T-helper 17 cell (primary cell): ENCODE measurements at places on chromosomes 1 and 21. TPM values are rescaled to one million over a fixed set of nuclear protein-coding genes. Genes with fewer than 3 reads are reported as not detected.

DNA sequence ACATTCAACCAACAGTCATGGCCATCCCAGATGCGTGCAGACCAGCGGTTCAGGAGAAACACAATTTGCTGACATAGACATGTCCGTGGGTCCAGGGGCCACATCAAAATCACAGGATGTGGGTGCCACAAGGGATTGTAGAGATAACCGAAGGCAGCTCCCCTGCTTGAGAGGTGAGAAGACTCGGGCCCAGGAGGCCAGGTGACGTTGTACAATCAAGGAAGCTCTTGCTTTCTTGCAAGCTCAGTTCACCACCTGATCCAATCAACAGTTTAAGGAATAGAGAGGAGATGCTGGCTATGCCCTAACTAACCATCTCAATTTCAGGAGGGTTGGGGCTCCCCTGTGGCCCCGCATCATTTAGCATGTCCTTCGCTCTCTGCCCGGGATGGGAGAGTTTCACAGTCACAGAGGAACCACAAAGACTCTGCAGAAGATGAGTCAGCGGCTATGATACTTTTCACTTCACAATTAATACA lies 19.5 kb downstream of the UBASH3A start:
- H3K4me3 ChIP-seq = peak overlapping the region; percentile 92
- peak overlapping the region; percentile 96 for H3K27ac ChIP-seq
- H3K4me1 ChIP-seq = peaks cover 63% of the 10 kb centered on the region
- no peak for DNase-seq

DNA sequence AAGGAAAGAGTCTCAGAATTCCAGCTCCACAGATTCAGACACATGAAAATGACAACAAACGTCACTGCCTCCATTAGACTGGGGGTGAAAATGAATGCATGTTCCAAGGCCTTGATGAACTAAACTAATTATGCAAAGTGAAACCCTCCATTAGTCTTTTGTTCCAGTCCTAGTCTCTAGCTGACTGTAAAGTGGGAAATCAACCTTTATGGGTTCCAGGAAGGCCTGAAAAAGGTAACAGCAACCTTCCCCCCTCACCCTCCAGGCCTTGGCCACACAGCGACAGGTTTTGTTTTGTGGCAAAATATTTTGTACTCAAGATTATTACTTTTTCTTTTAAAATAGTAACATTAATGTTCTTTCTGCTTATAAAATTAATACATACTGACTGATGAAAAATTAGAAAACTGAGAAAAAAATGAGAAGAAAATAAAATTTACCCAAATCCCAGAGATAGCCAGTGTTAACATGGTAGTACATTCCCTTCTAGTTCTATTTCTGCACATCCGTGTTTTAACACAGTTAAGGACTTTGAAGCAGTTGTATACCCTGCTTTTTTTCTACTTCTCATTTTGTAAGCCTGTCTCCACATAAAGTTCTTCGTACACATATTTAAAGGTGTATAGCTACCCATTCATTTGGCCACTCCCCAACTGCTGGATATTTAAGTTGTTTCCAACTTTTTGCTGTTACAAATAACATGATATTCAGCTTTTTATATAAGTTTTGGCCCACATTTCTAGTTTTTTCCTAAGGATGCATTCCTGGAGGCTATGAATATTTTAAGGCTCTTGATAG lies 60.9 kb downstream of the CD2 start:
- H3K27me3 ChIP-seq = no peaks in the 10 kb centered on the region
- no peak overlapping the region for H3K4me3 ChIP-seq
- H3K4me1 ChIP-seq = peaks cover 23% of the 10 kb centered on the region
- H3K27ac ChIP-seq = peak overlapping the region; percentile 96
- peaks cover 2% of the 10 kb centered on the region for H3K36me3 ChIP-seq
- no peak for DNase-seq

GRCh38 chr1:55154616-55155015 lies 60.5 kb downstream of the USP24 start:
- no peaks in the 10 kb centered on the region for H3K27me3 ChIP-seq
- H3K36me3 ChIP-seq = peaks cover 15% of the 10 kb centered on the region
- H3K27ac ChIP-seq = no peak overlapping the region

The LYPD8 gene
- not detected for total RNA-seq

The INKA2 gene
- 1.5 TPM for total RNA-seq
